ENCODE measurements at places on chromosomes 7 and 10. TPM values are rescaled to one million over a fixed set of nuclear protein-coding genes. Genes with fewer than 3 reads are reported as not detected.

Gene TAS2R40
- not detected for total RNA-seq

Gene MUC3A
- total RNA-seq = not detected

Gene C10orf62
- 0.36 TPM for total RNA-seq

Gene ADIRF
- total RNA-seq = 18.3 TPM

Gene ATP6V0A4
- under 0.01 TPM for total RNA-seq

Gene AMPH
- total RNA-seq = 4.4 TPM

Gene DNAJB6
- total RNA-seq = 84.7 TPM

Gene EEF1AKMT2
- total RNA-seq = 20.3 TPM

Gene MINPP1
- total RNA-seq = 22.1 TPM

Gene MTURN
- total RNA-seq = 32.1 TPM

All from osteoblast (primary cell).